ENCODE measurements at places on chromosomes 11 and 22.

GRCh38 chr11:47181271-47181670 lies 4.6 kb upstream of the ARFGAP2 start:
- DNase-seq = no peak

DNA sequence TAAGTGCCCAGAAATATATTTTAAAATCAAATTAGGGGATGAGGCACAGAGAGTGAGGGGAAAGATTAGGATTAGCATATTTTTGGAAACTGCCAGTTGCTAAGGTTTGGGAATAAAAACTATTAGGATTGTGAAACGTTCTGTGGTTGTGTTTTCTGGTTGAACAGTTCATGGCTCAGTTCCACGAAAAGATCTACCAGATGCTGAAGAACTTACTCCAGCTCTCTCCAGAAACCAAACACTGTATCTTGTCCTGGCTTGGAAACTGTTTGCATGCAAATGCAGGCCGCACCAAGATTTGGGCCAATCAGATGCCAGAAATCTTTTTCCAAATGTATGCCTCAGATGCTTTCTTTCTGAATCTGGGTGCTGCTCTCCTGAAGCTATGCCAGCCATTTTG lies 15.3 kb downstream of the UBE4A start:
- DNase-seq = no peak

DNA sequence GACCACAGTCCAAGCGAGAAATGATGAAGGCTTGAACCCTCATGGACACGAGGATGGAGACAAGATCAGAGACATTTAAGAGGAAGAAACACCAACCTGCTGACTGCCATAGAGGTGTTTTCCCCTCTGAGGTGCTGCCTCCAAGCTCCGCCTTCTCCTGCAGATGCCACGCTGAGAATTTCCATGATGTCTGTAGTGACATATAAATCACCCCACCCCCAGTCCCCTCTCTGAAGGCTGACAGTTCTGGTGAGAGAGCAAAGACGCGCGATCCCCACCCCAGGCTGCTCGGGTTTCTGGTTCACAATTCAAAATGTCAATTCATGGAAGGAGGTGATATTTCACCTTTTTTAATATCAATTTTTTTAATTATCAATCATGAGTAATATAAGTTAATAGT lies 28.2 kb downstream of the LRRC32 start:
- no peak for DNase-seq

DNA sequence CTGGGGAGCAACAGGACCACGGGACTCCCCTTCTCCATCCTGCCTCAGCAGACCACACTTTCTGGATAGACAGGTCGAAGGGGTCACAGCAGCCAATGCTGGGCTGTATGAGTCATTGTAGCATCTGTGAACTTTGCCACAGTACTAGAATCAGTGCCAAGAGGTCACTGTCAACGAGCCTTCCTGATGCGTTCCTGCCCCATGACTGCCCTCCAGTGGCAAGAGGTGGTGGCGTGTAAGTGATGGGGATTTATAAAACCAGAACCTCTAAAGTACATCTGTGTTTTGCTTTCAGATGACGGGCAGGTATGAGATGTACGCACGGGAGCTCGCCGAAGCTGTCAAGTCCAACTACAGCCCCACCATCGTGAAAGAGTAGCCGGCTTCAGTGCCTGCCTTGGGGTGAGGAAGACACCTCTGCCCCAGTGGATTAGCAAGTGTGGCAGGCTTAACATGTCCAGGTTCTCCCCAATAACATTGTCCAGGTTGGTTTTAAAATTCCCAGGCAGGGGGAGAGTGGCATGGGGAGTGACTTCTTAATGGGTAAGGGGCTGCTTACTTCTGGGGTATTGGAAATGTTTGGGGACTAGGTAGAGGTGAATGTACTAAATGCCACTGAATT lies 29.4 kb downstream of the GUCD1 start:
- DNase-seq = peak; percentile 75

- DNase-seq = no peak
Observed at GRCh38 chr11:1608363-1608762, at the start of gene KRTAP5-3. Gene KRTAP5-3, minus strand, starts transcription at chr11:1608463. Its CDS starts 78 bp downstream, at chr11:1608385.

GRCh38 chr11:29318134-29318845 lies 698.5 kb downstream of the KCNA4 start:
- DNase-seq = peak; percentile 88

DNA sequence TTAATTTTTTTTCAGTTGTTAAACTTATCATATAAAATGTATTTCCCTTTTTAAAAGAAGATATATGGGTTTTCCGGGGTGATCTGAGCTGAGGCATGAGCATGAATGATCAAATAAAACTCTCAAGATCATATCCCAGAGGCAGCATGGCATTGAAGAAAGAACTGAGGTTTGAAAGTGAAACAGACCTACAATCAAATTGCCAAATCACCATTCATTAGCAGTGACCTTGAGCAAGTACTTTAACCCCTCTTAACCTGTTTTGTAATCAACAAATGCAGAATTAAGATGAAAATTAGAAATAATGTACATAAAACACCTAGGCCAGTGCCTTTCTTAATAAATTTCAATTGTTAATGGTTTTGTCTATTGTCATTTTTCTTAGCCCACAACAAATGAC lies 116.0 kb downstream of the RBFOX2 start:
- no peak for DNase-seq

DNA sequence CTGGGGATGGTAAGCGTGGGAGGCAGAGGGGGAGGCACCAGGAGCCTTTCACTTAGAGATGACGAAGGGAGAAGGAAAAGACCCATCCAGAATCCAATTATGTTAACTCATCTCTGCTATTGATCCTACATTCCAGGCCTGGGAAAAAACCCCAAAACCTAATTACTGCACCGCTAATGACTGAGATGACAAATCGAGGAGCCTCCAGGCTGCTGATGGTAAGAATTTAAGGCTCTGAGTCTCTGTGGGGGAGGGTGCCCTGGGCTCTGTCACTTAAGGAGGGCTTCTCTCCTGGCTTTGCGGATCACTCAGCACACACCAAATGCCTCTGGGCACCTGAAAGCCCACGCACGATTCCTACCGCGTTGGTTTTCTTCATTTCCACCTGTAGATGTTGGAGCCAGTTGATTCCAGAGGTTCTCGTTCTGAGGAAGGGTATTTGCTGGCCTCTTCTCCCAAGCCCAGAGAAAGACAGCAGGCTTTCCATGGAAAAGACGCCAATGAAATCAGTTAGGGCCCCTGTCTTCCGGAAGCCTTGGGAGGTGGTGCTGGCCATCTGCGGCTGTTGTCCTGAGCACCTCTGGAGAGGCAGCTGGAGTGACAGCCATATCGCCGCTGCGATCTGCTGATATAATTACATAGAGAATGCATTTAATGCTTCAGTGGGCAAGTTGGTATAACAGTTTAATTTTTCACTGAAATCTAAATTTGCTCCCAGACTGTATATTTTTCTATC lies 751.2 kb downstream of the BRD1 start:
- DNase-seq = no peak

GRCh38 chr11:26865703-26866102 lies 128.2 kb upstream of the FIBIN start:
- no peak for DNase-seq

GRCh38 chr11:113991718-113992458 lies 17.0 kb downstream of the HTR3A start:
- no peak for DNase-seq

Data from kidney tubule cell (primary cell).